CD14-positive monocyte (primary cell): ENCODE measurements at places on chromosomes 4 and X.
A peak's percentile ranks its signal among the peaks of the same experiment; 100 is the strongest.

- no peak for DNase-seq
- H3K36me3 ChIP-seq: no peaks in the 10 kb centered on the region
- no peak overlapping the region for H3K27ac ChIP-seq
These were observed 105.8 kb upstream of the MAGEB18 start for GRCh38 chrX:26032111-26032912.

GRCh38 chrX:128975745-128976144 lies 547.5 kb downstream of the SMARCA1 start:
- no peak overlapping the region for H3K27ac ChIP-seq
- H3K4me3 ChIP-seq: no peak overlapping the region
- no peaks in the 10 kb centered on the region for H3K27me3 ChIP-seq
- no peak for DNase-seq

GRCh38 chr4:33425936-33426335 lies 2705.8 kb downstream of the PCDH7 start:
- no peak overlapping the region for H3K27ac ChIP-seq
- no peak for DNase-seq
- H3K36me3 ChIP-seq: no peaks in the 10 kb centered on the region
- no peak overlapping the region for H3K4me3 ChIP-seq

DNA sequence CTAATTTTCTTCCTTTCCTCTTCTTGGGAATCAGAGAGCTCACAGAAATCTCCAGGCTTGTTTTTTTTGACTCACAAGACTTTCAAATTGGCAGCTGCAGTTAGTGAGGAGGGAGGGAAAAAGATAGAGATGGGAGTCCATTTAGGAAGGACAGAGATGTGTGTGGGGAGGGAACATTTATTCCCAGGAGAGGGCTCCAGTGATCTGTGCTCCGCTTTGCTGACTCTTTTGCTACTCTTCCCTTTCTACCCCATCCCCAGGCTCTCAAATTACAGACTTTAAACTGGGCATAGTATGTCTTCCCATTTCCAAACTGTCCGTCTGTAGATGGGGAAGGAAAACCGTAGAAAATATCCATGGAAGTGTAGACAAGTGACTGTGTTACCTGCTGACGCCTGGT lies 39.1 kb upstream of the UCP1 start:
- no peak for DNase-seq
- H3K36me3 ChIP-seq: no peaks in the 10 kb centered on the region
- no peaks in the 10 kb centered on the region for H3K27me3 ChIP-seq
- H3K4me1 ChIP-seq: peaks cover 9% of the 10 kb centered on the region

DNA sequence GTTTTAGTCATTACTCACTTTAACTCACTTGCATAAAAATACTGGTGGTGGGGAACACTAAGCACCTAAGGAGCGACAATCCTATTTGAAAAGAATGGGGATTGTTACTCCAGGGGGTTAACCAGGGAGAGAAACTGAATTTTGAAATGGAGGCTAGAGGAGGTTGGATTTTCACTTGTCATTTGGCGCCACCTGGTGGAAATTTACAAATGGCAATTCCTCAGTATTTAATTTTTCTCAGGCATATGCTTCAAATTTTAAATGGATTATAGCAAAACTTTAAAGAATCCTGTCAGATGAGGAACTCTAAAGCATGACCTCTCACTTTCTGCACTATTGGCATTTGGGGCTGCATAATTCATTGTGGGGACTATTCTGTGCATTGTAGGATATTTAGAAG lies 2.7 kb upstream of the GEMIN8 start:
- no peaks in the 10 kb centered on the region for H3K27me3 ChIP-seq
- H3K27ac ChIP-seq: no peak overlapping the region

DNA sequence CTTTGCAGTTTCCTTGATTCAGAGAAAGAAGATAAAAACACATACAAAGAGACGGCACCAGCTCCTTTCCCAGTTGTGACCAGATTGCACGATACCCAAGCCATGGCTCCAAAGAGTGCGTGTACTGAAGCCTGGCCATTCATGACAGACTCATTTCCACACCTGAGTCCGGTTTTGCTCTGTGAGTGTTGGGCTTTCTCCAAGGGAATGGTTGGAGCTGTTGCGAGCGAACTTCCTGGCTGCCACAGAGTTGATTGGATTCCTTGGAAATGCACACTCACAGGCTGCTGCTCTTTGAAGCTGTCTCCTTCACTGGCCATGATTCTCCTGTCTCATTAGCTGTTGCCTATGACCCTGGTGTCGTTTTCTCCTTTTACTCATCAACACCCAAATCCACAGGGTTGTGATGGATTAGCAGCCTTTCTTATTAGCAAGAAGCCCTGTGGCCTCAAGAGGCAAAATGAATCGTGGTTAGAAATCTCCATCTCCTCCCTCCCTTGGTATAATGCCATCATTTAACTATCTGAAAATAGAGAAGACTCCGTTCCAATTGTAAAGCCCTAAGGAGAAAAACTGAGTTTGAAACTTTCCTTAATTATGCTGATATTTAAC lies 43.9 kb upstream of the BBS12 start:
- no peak overlapping the region for H3K27ac ChIP-seq
- DNase-seq: no peak
- no peaks in the 10 kb centered on the region for H3K27me3 ChIP-seq
- no peaks in the 10 kb centered on the region for H3K36me3 ChIP-seq
- H3K4me1 ChIP-seq: no peaks in the 10 kb centered on the region

- H3K4me3 ChIP-seq: no peak overlapping the region
- no peaks in the 10 kb centered on the region for H3K27me3 ChIP-seq
- H3K36me3 ChIP-seq: no peaks in the 10 kb centered on the region
- no peak overlapping the region for H3K27ac ChIP-seq
- no peak for DNase-seq
These were observed 230.8 kb downstream of the CFAP299 start for GRCh38 chr4:80566203-80566872.

- no peak overlapping the region for H3K27ac ChIP-seq
- H3K36me3 ChIP-seq: no peaks in the 10 kb centered on the region
- no peak for DNase-seq
These were observed 68.3 kb downstream of the PJA1 start for GRCh38 chrX:69096963-69097362.

- no peak for DNase-seq
- H3K27ac ChIP-seq: no peak overlapping the region
- no peaks in the 10 kb centered on the region for H3K36me3 ChIP-seq
These were observed 375.3 kb downstream of the PCDH10 start for GRCh38 chr4:133524369-133524768.

DNA sequence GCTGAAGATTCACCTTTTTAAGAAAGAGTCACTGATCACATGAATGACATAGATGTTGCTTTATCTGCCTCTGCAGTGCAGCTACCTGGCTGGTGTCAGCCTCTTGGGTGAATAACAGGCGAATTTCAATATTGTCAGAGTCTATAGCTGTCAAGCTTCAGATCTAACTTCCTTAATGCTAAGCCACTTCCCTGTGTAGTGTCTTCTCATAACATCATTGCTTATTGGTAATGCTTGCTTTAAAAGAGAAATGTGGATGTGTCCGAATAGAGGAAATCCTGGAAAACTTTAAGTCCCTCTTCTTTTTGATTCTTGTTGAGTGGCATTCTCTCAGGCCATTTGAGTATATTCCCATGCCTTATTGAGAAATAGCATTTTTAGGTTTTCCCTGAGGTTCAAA lies 7.3 kb upstream of the IGFBP7 start:
- DNase-seq: peak; percentile 10
- no peak overlapping the region for H3K4me3 ChIP-seq
- H3K36me3 ChIP-seq: no peaks in the 10 kb centered on the region
- no peaks in the 10 kb centered on the region for H3K27me3 ChIP-seq
- H3K4me1 ChIP-seq: peaks cover 6% of the 10 kb centered on the region
- no peak overlapping the region for H3K27ac ChIP-seq

GRCh38 chr4:130249002-130249401 lies 1153.0 kb downstream of the C4orf33 start:
- H3K4me3 ChIP-seq: no peak overlapping the region
- H3K36me3 ChIP-seq: no peaks in the 10 kb centered on the region
- no peaks in the 10 kb centered on the region for H3K27me3 ChIP-seq
- DNase-seq: no peak
- H3K27ac ChIP-seq: no peak overlapping the region
